NCI-H1694 (cell line): ENCODE measurements at places on chromosomes 13 and 19.

DNA sequence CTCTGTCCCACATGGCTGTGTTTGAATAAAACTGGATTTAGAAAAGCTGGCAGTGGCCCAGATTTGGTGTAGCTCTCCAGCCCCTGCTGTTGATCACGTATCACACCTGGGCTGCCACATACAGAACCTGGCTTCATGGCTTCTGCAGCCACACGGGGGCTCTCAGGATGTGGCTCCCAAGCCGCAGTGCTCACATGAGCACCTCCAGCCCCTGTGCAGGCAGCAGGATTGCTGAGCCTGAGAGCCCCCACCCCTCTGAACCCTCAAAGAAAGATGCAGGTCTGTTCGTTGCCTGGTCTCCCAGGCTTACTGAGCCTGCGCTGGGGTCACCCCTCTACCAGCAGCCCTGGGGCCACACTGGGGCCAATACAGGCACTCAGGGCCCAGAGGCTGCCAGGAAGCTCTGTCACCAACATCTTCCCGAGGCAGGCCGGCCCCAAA lies 2.7 kb downstream of the PLEKHF1 start:
- DNase-seq: no peak

DNA sequence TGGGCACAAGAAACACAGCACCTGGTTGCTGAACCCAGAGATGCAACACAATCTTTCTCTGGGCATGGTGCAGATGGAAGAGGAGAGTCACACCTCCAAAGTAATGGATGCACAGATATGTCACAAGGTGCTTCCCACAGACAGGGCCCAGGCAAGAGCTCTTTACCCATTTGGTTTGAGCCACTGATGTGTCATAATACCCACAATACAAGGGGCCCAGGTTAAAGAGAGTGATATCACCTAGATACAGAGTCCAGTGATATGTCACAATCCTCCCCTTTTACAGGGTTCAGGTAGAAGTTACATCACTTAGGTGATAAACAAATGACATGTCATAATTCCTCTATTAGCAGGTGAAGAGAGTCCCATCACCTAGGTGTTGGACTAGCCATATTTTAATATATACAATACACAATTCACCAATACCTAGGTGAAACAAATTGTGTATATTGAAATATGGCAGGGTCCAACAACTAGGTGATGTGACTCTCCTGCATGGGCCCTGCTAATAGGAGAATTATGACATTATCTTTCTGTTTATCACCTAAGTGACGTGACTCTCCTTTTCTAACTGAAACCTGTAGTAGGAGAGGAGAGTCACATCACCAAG lies 5.6 kb upstream of the ZNF43 start:
- DNase-seq: no peak

GRCh38 chr13:84670245-84670644 lies 788.0 kb upstream of the SLITRK1 start:
- DNase-seq: no peak

DNA sequence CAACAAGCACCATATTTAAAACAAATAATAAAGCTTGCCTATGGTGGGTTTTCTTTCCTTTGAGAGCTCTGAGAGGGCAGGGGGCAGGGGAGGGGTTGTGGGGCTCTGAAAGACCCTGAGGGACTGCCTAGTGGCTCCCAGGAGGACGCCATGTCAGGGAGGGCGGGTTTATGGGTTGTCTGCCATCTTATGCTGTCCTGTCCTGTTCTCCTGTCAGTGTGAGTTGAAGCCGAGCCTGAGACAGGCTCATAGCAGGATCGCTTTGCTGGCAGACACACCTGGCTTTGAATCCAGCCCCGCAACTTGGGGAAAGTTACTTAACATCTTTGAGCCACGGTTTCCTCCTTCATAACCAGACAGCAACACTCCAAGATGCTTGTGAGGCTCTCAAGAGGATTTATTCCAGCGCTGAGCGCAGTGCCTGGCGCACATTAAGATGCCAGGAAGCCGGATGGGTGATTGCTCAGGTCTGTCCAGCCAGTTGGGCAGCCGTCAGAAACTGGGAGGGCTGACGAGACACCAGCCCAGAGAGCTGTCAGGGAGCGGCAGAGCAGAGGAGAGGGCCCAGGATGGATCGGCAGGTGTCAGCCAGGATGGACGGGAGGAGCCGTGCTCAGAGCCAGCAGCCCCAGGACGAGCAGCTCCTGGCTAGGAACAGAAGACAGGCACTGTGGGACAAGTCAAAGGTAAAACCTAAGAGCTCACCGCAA lies 36.8 kb upstream of the C1QTNF9 start:
- DNase-seq: no peak

DNA sequence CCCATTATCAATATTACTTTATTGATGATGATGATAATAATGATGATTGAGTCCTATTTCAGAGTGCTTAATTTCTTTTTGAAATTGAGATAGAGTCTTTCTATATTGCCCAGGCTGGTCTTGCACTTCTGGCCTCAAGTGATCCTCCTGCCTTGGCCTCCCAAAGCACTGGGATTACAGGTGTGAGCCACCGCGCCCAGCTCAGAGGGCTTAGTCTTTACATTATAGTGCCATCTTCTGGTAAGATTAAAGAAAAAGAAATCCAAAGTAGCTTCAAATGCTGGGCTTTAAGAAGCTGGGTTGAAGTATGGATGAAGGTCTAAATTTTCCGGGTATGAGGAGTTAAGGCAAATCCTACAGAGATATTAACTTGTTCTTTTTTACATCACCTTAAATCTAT lies 3.4 kb upstream of the ZNF333 start:
- no peak for DNase-seq

DNA sequence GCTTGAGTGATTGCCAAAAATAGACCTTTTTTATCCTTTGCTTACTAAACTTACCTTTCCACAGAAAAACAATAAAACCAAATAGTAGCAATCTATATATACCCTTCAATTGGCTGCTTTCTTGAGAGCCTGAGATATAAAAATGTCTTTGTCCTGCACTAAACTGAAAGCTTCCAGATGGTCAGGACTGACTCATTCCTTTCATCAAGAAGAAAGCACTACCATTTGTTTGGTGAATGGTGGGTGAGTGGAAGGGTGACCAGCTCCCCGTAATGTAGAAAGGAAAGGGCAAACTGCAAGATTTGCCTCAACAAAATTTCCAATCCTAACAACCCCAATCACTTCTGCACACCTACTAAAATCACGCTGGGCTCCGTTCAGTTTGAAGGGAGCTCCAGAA lies 67.8 kb downstream of the SACS start:
- no peak for DNase-seq

DNA sequence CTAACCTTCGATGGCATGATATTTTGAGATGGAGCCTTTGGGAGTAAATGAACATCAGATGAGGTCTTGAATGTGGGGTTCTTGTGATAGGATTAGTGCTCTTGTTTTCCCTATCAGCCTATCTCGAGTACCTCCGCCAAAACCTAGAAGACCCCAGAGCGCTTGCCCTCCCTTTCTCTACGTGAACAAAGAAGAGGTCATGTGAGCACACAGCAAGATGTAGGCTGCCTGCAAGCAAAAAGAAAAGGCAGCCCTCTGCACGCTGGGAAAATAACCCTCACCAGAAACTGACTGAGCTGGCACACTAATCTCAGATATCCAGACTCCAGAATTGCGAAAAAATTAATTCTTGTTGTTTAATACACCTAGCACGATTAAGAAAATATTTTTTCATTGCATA lies 799.8 kb upstream of the SLC10A2 start:
- no peak for DNase-seq

DNA sequence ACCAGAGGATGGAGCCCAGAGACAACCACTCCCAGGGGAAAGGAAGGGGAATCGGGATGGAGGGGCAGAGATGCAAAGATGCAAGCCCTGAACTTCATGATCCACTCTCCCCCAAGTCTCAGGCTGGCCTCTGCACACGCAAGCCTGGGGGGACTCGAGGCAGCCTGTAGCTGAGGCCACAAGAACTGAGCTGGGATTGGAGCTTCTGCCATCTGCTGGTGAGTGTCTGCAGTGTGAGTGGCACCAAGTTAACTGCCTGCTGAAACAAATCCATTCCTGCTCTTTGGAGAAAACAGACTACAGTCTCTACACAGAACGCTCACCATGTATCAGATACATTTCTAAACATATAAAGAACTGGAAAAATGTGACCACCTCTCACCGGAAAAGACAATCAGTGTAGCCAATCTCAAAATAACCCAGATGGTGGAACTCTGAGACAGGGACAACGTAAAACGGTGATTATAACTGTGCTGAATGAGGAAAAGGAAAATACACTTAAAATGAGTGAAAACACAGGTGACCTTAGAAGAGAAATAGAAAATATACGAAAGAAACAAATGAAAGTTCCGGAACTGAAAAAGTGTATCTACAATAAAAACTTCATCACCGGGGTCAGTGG lies 62.1 kb downstream of the KLF2 start:
- DNase-seq: no peak

- DNase-seq: no peak
Measured at GRCh38 chr13:39054112-39054511, 15.9 kb downstream of the NHLRC3 start.

DNA sequence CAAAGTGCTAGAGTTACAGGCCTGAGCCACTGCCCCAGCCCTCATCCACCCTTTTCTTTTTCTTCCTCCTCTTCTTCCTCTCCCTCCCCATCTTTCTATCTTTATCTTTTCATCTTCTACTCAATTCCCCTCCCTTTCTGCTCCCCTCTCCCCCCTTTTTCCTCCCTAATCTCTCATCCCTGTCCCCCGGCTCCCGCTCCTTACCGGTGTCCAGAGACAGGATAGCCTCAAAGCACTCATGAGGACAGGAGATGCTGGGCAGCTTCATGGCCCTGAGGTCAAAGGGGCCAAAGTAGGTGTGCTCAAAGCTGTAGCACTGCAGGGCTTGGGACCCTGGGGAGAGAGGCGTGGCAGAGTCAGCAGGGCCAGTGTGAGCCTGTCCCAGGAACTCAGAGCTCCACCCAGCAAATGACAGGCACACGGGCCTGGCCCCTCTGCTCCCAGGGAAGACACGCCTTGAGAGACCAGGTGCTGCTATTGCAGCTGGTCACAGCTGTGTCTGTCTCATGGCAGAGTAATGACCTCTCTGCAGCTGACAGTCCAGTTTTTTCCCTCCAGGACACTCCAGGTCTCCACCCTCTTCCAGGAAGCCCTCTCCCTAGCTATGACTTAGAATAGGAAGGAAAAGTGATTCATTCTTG lies 2.6 kb downstream of the LYPD5 start:
- DNase-seq: no peak

- DNase-seq: no peak
Measured at GRCh38 chr13:51562011-51562671, 22.1 kb upstream of the WDFY2 start.

DNA sequence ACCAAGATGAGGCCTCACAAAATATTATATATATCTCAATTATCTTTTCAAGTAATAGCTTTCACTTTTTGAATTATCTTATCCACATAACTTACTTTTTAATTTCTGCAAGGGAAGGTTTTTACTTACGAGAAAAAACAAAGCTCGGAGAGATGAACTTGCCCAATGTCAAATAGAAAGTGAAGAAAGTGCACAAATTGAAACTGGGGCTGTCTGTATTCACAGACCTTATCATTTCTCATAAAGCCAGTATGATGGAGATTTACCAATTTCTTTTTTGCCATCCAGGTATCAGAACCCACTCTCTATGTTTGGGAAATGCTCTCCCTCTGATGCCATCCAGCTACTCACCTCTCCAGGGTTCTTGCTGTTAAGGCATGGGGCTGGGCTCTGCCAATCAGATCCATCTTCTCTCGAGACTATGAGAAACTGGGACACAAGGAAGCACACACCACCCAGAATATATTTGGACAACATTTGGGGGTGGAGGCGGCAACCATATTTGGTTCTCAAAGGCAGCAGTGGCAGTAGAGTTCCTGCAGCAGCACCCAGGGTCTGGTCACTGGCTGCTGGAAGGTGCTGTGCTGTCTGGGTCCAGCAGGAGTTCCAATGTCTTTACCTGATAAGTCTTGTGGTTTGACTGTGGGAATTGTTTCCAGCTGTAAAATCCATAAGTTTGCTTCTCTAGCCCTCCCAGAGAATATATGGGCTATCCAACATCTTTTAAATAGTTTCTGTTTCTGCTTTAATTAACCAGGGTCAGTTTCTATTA lies 45.8 kb upstream of the SCEL start:
- no peak for DNase-seq

GRCh38 chr13:112734696-112735547 lies 45.1 kb downstream of the ATP11A start:
- DNase-seq: no peak

- no peak for DNase-seq
Measured at GRCh38 chr19:45876411-45877197, 9.3 kb downstream of the IRF2BP1 start.

GRCh38 chr19:38634757-38635482 lies 12.5 kb upstream of the ACTN4 start:
- DNase-seq: peak; percentile 51
